NCI-H1417 treated with DMSO at 0.1 percent for 48 hours (cell line): ENCODE measurements at places on chromosomes 5 and 9.

- DNase-seq: no peak
These were observed 67.5 kb downstream of the YIPF5 start for GRCh38 chr5:144102979-144103378.

DNA sequence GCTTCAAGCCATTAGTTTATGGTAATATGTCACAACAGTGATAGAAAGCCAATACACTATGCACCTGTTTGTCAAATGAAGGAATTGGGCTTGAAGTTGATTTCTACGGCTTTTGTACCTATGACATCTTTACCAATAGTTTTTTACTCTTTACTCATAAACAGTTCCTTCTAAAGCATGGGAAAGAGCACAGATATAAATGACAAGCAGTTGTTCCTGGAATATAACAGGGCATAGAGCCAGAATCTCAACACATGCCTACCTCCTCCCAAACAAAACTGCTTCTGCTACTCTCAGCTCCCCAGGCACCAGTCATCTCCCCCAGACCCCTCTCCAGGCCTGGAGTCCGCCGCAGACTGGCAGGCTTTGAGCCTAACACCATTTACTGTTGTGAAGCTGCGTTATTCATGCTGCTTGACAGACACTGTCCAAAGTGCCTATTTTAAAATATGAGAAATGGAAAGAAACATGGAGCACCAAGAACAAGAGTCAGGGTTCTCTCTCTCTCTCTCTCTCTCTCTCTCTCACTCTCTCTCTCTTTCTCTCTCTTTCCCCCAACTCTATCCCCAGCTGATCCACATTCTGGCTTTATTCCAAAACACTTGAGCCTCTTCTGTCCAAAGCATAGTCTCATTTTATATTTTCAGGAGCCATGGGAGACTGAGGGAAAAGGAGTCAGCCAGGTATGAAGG lies 111.6 kb downstream of the ADRB2 start:
- no peak for DNase-seq

GRCh38 chr5:159045165-159045811 lies 54.4 kb downstream of the EBF1 start:
- DNase-seq: no peak

DNA sequence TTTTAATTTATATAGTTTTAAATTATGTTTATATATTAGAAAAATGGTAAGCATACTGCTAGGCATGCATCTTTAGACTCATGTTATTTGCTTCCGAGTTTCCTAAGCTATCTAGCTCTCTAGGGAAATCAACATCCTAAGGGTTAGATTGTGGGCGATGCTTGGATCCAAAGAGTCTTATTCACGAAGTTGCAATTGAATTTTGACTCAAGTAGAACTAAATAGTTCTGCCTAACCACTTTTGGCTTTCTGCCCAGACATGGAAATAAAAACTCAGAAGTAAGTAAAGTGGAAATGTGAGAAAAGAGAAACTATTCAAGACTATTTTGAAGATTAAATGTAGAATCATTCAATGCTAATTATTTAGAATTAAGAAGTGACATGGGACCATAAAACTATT lies 440.4 kb downstream of the CDH18 start:
- DNase-seq: no peak

- no peak for DNase-seq
These were observed 35.1 kb downstream of the GOLM1 start for GRCh38 chr9:86064220-86064619.

GRCh38 chr5:9898319-9898718 lies 268.2 kb upstream of the TAS2R1 start:
- DNase-seq: no peak

GRCh38 chr9:31536471-31536870 lies 848.0 kb upstream of the ACO1 start:
- no peak for DNase-seq

DNA sequence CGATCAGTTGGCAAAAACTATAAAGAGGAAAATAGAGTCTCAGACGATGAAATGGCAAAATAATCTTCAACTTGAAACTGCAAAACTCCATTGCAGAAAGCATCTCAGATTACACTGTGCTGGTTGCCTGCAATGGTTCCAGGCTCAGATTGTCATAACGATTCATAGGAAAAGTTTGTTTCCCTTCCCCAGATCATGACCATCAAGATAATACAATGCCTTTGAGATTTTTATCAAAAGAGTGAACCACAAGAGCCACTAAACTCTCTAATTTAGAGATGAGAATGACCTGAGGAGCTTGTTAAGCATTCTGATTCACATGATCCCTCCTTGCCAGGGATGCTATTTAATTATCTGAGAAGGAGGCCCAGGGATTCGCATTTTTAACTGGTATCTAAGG lies 52.6 kb upstream of the ITGA1 start:
- no peak for DNase-seq

DNA sequence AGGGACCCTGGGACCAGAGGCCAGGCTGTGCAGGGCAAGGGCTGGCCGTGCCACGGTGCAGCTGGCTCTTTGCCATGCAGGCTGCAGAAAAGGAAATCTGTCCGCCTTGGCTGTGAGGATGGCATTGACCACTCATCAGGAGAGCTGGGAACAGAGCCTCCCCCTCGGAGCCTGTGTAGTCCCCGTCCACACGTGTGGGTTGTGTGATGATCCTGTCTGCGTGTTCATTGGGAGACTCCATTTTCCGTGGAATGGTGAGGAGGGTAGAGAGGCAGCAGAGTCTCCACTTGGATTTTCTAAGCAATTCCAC lies 47.7 kb downstream of the EHMT1 start:
- DNase-seq: no peak

- DNase-seq: peak; percentile 11
These were observed 701 bp downstream of the PARP8 start for GRCh38 chr5:50667023-50667652.
